Activated CD8-positive, alpha-beta T cell treated with anti-CD3 and anti-CD28 coated beads for 36 hours (primary cell): ENCODE measurements at places on chromosomes 2 and 18. TPM values are rescaled to one million over a fixed set of nuclear protein-coding genes. Genes with fewer than 3 reads are reported as not detected.

TNFRSF11A gene
- 7.3 TPM for total RNA-seq

GALNT5 gene
- not detected for total RNA-seq

NOL4 gene
- not detected for total RNA-seq

ROCK1 gene
- 49.4 TPM for total RNA-seq
